ENCODE measurements at places on chromosomes 5 and 9. TPM values are rescaled to one million over a fixed set of nuclear protein-coding genes. Genes with fewer than 3 reads are reported as not detected.

- peak; percentile 50 for DNase-seq
These were observed 25.9 kb upstream of the IL17B start for GRCh38 chr5:149404746-149405549.

- no peak for DNase-seq
These were observed 2244.0 kb upstream of the ACO1 start for GRCh38 chr9:30140407-30140806.

IL3 gene
- total RNA-seq: not detected

- DNase-seq: no peak
These were observed 310.4 kb upstream of the TRPC7 start for GRCh38 chr5:136675769-136676168.

DNA sequence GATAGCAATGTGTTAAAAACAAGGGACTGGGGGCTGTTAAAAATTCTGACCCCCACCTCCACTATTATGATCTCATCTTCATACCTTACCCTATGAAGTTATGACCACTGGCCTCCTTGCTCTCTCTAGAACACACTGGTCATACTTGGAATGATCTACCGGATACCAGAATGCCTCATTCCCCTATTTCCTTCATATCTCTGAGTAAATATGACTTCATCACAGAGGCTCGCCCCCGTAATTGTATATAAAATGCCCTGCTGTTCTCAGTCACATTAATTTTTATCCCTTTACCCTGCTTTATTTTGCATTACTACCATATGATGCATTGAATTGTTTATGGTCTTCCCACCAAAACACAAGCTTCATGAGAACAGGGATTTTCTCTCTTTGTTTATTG, 29.2 kb downstream of the IZUMO3 start:
- no peak for DNase-seq

DNA sequence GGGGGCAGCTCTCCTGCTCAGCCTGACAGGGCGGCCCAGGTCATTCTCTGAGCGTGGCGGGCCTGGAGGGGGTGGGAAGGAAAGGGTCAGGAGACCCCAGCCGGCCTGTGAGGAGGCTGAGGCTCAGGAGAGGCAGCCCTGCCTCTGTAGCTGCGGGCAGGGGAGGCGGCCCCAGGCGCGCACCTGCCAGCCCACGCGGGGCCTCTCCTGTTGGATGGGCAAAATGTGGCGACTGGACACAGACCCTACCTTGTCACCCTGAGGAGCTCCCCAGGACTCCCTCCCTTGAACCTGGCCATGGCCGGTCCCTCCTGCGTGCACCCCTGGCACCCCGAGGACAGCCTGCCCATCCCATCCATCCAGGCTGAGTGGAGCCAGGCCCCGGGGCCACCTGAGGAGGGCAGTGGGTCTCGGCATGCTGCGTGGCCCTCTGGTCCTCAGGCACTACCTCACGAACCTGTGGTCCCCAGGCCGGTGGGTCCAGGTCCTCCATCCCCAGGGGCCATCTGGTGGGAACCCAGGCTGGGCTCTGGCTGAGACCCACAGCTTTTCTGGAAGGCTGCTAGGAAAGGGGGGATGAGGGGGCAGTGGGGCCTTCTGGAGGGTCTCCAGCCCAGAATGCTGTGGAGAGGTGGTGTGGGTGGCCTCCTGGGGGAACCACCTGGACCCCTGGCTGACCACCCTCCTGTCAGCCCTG, 15.1 kb upstream of the NRARP start:
- no peak for DNase-seq

GRCh38 chr5:32201122-32201753, 27.1 kb upstream of the GOLPH3 start:
- DNase-seq: no peak

ADAMTS12 gene
- total RNA-seq: 1.2 TPM

GRCh38 chr9:35603506-35603985, 1.5 kb upstream of the TESK1 start:
- no peak for DNase-seq

GRCh38 chr9:131606896-131607567, 61.7 kb downstream of the PRRT1B start:
- DNase-seq: no peak

DNA sequence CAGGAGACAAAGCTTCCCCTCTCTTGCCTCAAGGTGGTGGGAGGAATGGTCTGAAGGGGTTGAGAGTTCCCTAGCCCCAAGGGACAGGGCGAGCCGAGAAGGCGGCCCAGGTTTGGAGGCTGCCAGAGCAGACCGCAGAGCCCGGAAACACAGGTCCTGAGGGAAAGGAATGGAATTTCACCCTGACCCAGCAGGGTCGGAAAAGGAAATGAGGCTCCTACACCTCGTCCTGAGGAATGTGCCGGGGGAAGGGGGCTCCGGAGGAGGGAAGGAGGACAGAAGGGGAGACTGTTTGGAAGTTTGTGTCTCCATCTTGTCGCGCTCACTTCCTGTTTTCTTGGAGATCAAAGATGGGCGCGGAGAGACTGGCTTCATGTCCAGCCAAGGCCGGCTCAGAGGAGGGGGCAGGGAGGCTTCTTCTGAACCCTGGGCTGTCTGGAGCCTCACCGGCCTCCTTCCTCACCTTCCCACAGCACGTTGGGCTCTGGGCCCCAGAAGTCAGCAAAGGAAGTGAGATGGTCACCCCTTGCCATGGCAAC, 9.6 kb downstream of the ENG start:
- no peak for DNase-seq

DNA sequence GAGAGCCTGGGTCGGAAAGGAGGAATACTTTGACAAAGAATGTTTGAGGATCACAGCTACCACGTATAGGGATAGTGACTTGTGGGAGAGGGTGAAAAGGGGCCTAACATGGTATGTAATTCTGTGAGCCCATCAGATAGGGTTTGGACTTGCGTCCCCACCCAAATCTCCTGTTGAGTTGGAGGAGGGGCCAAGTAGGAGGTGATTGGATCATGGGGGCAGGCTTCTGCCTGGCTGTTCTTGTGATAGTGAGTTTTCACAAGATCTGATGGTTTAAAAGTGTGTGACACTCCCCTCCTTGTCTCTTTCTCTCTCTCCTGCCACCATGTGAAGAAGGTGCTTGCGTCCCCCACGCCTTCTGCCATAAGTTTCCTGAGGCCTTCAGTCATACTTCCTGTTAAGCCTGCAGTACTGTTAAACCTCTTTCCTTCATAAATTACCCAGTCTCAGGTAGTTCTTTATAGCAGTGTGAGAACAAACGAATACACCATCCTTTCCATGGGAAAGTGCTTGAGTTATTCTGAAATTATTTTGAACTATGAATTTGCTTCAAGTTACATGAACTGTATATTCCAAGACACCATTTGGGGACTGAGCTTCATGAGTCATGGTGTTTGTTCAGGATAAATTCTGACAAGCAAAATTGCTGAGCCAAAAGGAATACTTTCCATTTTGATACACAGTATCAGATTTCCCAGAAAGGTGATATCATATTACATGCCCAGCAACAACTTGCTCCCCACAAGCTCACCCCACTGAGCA, 68.8 kb upstream of the SSBP2 start:
- DNase-seq: no peak

DNA sequence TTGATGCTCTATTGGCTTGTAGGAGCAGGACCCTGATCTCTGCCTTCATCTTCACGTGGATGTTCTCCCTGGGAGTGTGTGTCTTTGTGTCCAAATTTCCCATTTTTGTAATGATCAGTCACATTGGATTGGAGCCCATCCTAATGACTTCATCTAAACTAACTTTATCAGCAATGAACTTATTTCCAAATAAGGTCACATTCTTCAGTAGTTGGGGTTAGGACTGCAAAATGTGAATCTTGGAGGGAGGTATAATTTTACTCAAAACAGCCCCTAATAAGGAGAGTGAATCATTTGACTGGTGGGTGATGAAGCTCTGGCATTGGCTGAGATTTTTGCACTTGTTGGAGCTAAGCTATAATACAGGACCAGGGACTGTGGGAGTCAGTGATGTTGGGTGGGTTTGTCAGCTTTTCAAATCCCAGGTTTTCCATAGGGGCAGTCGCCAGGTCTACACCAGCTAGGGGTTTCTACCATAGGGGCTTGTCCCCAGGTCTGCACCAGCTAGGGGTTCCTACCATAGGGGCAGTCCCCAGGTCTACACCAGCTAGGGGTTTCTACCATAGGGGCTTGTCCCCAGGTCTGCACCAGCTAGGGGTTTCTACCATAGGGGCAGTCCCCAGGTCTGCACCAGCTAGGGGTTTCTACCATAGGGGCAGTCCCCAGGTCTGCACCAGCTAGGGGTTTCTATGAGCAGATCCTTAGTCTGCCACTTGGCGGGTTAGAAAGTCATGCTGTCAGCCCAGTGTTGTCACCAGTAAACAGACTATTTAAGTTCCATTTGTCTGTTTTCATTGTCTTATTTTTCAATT, 382.6 kb upstream of the DAP start:
- no peak for DNase-seq

DNA sequence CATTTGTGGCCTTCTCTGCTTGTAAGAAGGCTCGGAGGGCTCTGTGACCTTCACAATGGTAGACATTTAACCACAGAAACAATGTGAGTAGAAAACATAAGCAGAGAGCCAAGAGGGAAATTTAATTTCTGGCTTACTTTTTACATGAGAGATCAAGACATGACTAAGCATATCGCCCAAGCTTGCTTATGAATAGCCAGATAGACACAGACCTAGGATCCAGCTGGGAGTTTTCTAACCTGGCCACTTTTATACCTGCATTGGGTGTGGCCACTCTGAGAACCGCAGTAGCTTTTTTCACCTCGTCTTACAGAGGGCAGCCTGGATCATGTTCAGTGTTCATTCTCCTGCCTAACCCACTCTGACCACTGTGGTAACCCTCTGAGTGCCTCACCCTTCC, 244.9 kb upstream of the KCNN2 start:
- no peak for DNase-seq

DNA sequence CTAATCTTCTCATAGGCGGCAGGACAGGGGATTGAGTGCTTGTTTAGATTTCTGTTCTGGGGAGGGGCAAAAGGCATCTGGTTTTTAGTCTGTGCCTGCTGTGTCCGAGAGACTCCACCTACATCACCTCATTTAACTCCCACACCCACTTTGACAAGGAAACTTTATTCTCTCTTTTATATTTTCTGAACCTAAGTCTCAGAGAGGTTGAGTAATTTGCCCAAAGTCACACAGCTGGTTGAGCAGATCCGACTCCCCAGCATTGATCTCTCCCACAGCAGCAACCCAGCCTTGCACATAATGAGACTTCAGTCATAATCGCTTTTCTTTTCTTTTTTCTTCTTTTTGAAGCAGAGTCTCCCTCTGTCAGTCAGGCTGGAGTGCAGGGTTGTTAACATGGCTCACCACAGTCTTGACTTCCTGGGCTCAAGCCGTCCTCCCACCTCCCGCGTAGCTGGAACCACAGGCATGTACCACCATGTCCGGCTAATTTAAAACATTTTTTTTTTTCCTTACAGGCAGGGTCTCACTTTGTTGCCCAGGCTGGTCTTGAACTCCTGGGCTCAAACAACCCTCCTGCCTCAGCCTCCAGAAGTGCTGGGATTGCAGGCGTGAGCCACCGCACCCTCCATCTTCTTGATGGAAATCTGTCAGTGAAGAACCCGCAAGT, 36.5 kb upstream of the ANKRD33B start:
- DNase-seq: no peak

- DNase-seq: no peak
These were observed 17.8 kb downstream of the ENTREP1 start for GRCh38 chr9:69342769-69343168.

- no peak for DNase-seq
These were observed 54.5 kb downstream of the PRR16 start for GRCh38 chr5:120518581-120518980.

DNA sequence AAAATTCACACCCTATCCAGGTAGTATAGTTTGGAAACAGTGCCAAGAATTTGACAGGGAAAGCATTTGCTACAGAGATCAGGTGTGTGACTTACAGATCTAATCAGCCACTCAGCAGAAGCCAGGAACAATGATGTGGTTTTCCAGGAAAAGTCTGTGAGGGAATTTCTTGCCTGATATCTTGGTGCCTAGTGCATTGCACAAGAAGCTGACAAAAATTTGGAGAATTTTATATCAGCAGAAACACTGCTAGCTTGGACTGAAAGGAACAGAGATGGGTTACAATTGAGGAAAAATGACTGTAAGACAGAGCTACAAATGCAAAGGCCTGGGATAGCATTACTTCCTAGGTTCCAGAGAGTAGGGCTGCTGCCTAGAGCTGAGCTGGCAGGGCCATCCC, 658.1 kb upstream of the CHD1 start:
- no peak for DNase-seq

GRCh38 chr9:132516911-132517310, 65.5 kb upstream of the BARHL1 start:
- DNase-seq: no peak

ZNG1C gene
- total RNA-seq: 46.2 TPM

TAF1L gene
- not detected for total RNA-seq

GABRA1 gene
- total RNA-seq: not detected

DNA sequence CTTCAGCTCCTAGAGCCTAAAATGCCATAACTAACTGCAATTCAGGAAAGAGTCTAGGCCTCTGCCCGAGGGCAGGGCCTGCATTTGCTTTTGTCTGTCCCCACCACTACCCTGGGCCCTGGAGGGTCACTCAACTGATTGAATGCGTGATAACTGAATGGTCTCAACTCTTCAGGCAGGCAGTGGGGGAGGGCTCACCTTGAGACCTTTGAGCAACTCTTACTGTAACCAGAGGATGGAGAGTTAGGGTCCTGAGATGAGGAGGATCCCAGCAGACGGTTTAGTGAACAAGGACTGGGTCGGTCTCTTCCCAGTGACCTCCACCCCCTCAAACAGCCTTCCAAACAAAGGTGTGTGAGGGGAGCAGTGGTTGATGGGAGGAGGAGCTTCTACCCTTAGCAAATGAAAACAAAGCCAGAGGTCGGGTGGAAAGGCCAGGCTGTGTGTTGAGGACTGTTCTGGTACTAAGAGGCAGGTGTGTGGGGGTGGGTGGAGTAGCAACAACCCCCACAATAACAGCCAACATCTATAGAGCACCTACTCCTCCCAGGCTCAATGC, 59.4 kb downstream of the CXXC5 start:
- DNase-seq: no peak

DNA sequence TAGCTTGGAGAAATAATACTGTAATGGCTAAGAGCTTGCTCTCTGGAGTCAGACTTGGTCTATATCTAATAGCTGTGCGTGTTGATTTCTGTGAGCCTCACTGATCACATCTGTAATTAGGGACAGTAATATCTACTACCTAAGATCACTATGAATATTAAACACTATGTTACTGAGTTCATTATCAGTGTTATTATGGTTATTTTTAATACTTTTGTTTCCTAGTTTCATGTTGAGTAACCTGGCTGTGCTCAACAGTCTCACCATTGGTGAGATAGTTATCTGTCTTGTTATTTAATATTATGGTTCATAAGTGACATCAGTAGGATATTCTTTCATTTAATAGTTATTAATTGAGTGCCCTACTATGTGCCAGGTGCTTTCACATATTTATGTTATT, 22.4 kb upstream of the CAVIN4 start:
- DNase-seq: no peak

FAM81B gene
- total RNA-seq: not detected

DNA sequence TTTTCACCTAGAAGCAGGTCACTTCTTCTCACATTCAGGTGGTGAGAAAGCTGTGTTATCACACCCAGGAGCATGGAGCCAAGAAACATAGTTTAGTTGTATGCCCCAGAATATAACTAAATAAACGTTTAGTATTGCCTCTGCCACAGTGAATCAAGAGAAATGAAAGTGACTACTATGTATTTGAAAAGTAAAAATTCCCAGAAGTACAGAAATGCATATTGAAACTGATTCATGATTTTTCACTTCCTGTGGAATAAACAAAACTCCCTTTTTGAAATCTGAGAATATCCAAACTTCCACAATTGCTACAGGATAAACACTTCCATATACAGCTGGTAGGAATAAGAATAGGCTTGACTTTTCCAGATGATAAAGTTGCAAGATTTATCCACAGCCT, 15.3 kb upstream of the NINJ1 start:
- DNase-seq: no peak

RNF208 gene
- 14.2 TPM for total RNA-seq

STKLD1 gene
- 0.94 TPM for total RNA-seq

Measured in Calu3 (cell line).